ENCODE measurements at places on chromosomes 3 and 15.
A peak's percentile ranks its signal among the peaks of the same experiment; 100 is the strongest.

DNA sequence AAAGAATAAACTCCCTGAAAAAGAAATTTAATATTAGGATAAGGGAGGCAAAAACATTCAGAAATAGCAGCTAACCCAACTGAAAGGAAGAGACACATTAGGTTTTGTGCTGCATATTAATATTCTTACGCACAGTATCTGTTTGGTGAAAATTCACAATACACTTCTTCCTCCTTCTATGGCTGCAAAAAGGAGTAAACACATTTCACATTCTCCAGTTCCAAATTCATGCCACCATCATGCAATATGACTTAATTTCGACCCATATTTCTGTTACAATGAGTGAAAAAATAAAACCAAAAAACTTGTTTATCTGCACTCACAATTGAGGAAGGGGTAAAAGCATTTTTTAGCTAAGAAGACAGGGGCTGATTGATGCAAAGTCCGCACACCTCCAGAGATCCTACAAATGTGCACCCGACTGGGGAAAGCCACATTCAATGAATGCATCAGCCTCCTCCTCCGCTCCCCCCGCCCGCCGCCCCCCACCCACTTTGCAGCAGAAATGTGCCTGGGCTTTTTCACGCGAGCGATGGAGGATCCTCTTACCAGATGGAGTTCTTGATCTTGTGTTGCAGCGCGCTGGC lies 1.0 kb downstream of the RFX7 start:
- DNase-seq: no peak

- DNase-seq: no peak
Measured at GRCh38 chr3:30317561-30317960, 288.8 kb upstream of the TGFBR2 start.

GRCh38 chr3:165185707-165186327 lies 10.4 kb downstream of the SLITRK3 start:
- DNase-seq: peak; percentile 70

DNA sequence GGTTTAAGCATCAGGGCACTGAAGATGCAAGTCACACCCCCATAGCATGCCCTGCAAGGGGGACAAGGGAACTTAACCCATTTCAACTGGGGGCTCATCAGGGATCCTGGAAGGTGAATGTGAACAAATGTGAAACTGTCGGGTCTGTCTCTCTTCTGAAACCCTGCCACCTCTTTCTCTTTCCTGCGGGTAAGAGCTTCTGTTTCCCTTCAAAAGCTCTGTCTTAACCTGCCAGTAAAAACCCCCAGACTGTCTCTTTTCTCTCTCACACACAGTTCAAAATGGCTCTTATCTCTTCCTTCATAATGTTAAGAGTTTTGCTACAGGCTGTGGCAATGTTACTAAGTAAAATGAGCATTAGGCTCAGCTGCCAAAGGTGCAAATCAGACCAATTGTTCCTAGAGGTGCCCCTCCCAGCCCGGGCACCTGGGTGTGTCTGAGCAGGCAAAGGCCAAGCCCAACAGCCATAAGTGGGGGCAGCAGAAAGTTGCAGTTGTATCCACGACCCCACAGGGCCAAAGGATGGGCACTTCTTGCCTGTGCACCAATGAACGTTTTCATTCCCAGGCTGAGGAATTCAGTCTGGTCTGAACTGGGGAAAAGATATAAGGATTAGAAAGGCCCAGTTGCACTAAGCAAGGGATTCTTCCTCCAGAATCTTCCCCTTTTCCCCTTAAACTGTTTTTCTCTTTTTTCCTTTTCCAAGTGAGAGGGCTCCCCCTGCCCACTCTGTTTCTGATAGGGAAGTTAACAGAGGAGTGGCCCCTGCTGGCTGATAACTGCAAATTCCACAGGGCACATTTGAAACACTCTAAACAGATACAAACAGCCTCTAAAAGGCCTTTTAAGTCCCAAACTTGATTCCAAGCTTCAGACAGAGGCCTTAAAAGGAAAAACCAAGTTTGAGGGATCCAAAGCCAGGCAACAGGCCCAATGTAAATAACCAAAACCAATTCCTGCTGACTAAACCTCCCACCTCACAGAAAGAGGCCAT lies 113.8 kb upstream of the EPHA6 start:
- no peak for DNase-seq

DNA sequence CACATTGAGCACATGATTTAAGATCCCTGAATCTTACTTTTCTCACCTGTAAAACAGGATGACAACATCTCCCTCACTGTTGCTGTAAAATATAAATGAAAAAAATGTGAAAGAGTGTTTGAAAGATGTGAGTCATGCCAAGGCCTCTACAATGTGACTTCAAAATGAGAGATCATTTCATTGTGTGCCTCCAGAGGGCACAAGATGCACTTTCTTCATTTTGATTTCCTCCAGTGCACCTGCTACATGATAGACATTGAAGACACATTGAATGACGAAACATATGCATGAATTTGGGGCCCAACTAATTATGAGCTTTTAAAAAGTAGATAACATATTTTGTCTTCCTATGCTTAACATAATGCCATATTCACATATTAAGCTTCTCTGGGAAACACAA lies 170.3 kb downstream of the MOBP start:
- no peak for DNase-seq

DNA sequence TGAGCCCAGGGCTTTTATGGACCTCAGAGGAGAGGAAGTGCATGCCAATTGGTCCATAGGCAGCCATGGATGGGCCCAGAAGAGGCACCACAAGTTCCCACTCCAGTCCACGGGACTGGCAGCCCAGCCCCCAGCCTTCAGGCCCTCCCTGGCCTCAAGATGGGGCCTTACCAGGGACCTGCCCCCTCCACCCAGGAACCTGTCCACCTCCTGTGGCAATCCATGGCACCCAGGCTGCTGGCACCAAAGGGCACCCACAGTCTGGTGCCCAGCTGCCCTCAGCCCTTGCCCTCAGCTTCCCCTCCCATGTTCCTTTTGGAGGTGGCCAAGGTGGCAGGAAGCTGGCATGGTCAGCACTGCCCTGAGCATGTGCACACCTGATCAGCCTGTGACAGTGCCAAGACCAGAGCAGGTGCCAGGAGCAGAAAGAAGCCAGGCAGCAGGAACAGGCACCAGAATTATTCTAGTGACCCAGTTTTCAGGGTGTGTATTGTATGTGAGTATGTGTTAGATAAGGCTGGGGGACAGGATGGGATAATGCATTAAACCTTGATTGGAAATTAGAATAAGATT lies 415.0 kb downstream of the NTRK3 start:
- DNase-seq: no peak

GRCh38 chr3:42530073-42530472 lies 27.6 kb downstream of the VIPR1 start:
- DNase-seq: no peak

- no peak for DNase-seq
Measured at GRCh38 chr3:119177321-119177720, 3.9 kb downstream of the UPK1B start.

DNA sequence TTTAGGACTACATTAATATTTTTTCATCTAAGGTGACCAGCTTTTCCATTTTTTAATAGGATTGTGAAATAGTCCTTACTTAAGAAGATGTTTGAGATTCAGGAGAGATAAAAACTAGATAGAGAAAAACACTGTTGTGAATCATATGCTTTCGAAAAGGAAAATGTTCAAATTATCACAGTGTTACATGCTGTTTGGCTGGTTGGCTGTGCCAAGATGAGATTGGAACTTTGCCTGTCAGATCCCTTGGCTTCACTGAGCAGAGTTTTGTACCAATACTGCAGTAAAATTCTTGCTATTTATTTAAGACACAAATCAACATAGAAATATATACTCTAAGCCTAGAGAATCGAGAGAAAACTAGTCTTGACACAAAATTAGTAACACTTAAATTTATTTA lies 117.2 kb downstream of the OXSM start:
- DNase-seq: peak; percentile 22

DNA sequence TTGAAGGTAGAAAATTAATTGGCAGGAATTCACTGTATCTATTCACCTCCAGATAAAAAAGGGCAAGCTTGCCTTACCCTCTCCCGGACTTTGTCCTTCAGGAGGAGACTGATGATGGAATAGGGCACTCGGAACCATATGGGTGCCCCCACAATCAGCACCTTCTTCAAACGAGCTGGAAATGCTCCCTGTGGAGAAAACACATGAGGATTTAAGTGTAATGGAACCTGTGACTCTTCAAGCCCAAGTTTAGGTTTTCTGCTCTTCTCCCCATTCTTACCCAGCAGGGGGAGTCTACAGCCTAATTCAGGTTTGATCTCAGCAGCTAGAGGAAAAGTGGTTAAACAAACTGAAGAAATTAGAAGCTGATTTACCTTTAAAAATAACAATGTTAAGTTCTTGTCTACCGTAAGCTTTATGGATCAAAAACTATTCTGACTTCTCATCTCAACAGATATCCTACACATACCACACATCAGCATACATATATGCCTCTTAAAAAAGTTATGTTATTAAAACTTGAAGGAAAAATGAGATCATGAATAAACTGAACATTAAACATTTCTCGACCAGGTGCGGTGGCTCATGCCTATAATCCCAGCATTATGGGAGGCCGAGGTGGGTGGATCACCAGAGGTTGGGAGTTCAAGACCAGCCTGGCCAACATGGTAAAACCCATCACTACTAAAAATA lies 57.5 kb upstream of the SIN3A start:
- DNase-seq: no peak

DNA sequence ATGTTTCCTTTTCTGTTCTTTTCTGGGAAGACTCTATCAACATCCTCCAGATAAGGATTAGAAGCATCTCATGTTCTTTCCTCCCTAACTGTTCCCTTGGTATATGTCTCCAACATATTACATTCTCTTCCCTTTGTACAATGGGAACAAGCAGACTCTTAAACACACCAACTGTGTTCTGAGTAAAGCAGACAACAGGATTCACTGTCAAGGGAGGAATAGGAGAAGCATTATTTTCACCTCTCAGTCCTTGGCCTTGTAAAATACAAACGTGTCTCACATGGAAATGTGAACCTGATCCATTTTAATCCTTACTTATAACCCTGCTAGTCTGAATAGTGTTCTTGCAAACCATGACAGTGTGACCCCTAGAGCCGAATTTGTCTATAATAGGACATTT lies 19.6 kb downstream of the GYG1 start:
- no peak for DNase-seq

- no peak for DNase-seq
Measured at GRCh38 chr15:100141311-100142001, 200.3 kb downstream of the ADAMTS17 start.

GRCh38 chr3:16050641-16051467 lies 123.6 kb upstream of the GALNT15 start:
- DNase-seq: no peak

DNA sequence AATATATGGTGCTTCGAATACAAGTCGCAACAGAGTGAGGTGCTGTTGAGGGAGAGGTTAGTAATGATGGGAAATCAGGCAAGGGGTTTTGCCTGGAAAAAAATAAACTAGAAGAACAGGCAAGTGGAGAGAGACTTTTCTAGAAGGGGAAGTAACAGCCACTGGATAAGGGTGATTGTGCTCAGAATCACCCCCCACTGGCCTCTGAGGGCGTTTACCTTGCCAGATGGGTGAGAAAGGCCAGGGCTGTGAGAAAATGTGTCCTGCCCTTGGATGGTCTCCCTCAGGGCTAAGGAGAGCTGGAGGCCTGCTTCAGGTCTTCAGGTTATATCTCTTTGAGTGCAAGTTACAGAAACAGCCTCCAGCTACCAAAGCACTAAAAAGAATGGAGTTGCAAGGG lies 151.8 kb downstream of the MEX3B start:
- no peak for DNase-seq

DNA sequence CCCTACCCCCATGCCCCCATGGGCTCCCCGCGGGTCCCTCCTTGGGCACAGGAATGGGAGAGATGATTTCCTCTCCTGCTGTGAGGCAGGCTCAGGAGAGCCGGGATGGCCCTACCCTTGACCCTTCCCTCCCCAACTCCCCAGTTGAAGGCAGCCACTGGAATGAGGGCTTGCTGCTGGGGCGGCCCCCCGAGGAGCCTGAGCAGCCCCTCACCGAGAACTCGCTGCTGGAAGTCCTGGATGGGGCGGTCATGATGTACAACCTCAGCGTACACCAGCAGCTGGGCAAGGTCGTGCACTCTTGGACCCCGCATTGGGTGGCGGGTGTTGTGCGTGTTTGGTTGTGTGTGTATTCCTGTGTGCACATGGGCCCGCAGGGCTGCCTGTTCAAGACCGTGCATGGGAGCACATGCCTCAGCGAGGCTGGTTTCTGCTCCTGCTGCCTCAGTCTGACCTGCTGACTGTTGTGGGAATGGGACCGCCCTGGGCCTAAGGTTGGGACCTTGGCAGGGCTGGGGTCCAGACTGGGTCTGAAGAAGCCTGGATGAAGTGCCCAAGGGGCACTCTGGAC lies 14.0 kb downstream of the AMIGO3 start:
- no peak for DNase-seq

- DNase-seq: no peak
Measured at GRCh38 chr3:158093526-158093925, 12.7 kb downstream of the SHOX2 start.

GRCh38 chr3:142450189-142450588 lies 2.4 kb upstream of the XRN1 start:
- DNase-seq: peak; percentile 7

DNA sequence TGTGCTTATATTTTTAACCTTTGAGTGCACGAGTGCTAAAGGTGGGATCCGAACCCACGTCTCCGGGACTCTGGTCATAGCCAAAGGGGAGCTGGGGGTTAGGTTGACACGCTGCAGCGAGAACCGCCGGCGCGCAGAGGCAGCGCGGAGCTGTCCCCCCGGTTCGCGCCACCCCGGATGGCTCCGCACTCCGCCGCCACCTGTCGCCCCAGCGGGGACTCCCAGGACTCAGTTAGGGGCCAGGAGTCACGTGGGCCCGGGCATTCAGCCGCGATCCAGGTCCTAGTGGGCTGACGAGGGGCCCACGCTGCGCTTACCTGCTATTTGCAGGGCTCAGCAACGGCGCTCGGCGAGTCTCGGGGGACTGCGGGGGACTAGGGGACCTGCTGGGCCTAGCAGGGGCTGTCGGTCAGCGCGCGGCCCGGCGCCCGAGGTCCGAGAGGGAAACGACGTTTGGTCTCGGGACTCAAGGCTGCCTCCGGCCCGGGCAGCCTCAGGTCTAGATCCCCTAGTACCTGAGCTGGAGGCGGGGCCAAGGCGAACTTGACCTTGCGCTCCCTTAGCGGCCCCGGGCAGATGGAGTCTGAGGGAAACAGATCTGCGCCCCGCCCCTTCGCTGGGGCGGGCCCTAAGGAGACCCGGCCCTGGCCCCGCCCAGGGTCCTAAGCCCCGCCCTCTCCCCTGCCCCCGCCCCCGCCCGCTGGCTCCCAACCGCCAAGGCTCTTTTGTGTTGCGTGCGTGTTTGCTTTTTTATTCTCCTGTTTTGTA lies at the start of gene NMNAT3:
TSS of gene NMNAT3 (minus strand) at position 585 of the 768 bp plus-strand sequence. CDS start 50,248 bp downstream, outside the sequence.
- peak; percentile 54 for DNase-seq

DNA sequence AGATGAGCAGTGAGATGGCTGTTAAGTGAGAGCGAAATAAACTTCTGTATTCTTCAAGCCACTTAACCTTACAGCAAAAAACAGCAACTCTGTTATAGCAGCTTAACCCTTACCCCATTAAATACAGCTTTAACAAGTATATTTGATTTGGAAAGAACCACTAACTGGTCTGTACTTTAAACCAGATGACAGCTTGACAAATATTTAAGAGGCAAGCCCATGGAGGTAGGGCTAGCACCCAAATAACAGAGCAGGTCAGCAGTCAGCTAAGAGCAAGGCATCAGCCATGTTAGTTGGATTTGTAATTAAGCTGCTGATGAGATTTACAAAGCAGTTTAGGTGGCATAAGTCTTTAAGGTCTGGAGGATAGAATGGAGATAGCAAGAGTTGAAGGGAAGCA lies 3.5 kb downstream of the LZTFL1 start:
- no peak for DNase-seq

GRCh38 chr3:152183473-152183872 lies 85.3 kb upstream of the MBNL1 start:
- peak; percentile 39 for DNase-seq
